ENCODE measurements at places on chromosomes 3 and 15. TPM values are rescaled to one million over a fixed set of nuclear protein-coding genes. Genes with fewer than 3 reads are reported as not detected.

Gene NAALADL2
- total RNA-seq, result 3.8 TPM

Gene GRK7
- 0.08 TPM for total RNA-seq

Gene MBD4
- 17.1 TPM for total RNA-seq

Gene TTC21A
- 0.28 TPM for total RNA-seq

GRCh38 chr3:102020735-102021134 lies 171.4 kb downstream of the NFKBIZ start:
- H3K27me3 ChIP-seq, result no peaks in the 10 kb centered on the region
- DNase-seq, result no peak
- H3K4me3 ChIP-seq, result no peak overlapping the region
- no peaks in the 10 kb centered on the region for H3K36me3 ChIP-seq
- no peak overlapping the region for H3K27ac ChIP-seq

GRCh38 chr3:61524933-61525332 lies 36.4 kb upstream of the PTPRG start:
- peaks cover 8% of the 10 kb centered on the region for H3K4me1 ChIP-seq
- no peak for DNase-seq
- no peaks in the 10 kb centered on the region for H3K36me3 ChIP-seq

DNA sequence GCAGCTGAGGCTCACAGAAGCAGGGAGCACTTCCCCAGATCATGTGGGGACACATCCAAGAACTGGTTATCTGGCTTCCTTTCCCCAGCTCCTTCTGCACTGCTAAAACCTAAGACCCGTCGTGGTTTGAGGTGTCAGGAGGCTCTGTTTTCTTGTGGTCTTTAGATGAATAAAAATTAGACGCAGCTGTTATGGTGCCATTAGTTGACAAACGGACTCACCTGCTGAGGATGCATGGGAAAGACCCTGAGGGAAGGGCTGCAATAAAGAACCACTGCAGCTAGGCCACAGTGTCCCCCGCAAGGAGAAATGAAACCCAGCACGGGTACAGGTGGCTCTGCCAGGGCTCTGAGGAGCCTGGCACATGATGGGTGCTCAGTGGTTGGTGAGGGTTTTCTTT lies 99.4 kb downstream of the IQSEC1 start:
- peaks cover 12% of the 10 kb centered on the region for H3K4me1 ChIP-seq
- no peak overlapping the region for H3K27ac ChIP-seq
- no peaks in the 10 kb centered on the region for H3K36me3 ChIP-seq

DNA sequence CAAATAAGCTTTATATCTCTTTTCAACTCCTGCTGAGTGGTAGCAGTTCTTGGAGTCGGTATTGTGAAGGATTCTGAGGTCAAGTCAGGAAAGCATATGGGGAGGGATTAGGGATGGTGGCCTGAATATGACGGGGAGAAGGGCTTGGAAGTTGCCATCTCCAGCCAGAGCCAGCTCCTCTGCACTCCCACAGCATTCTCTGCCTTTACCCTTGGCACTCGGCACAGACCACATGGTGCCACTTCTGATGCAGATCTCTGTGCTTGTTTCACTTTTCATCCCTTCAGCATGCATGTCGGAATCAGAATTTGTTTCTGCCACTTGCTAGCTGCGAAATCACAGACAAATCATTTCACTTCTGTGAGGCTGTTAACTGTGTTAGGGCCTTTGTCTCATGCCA lies 52.5 kb downstream of the RAB11A start:
- no peaks in the 10 kb centered on the region for H3K27me3 ChIP-seq
- no peaks in the 10 kb centered on the region for H3K4me1 ChIP-seq
- no peak for DNase-seq
- H3K36me3 ChIP-seq, result no peaks in the 10 kb centered on the region
- no peak overlapping the region for H3K4me3 ChIP-seq
- H3K27ac ChIP-seq, result no peak overlapping the region

GRCh38 chr15:81475471-81475870 lies 101.5 kb upstream of the TMC3 start:
- no peaks in the 10 kb centered on the region for H3K36me3 ChIP-seq
- H3K4me3 ChIP-seq, result no peak overlapping the region
- no peak overlapping the region for H3K27ac ChIP-seq
- no peaks in the 10 kb centered on the region for H3K4me1 ChIP-seq
- no peaks in the 10 kb centered on the region for H3K27me3 ChIP-seq

GRCh38 chr15:31148297-31149087 lies 47.0 kb upstream of the TRPM1 start:
- no peak for DNase-seq
- no peaks in the 10 kb centered on the region for H3K27me3 ChIP-seq
- no peaks in the 10 kb centered on the region for H3K36me3 ChIP-seq
- H3K4me3 ChIP-seq, result no peak overlapping the region
- no peak overlapping the region for H3K27ac ChIP-seq
- peaks cover 33% of the 10 kb centered on the region for H3K4me1 ChIP-seq

GRCh38 chr3:18649666-18650363 lies 224.7 kb upstream of the SATB1 start:
- no peak for DNase-seq
- H3K36me3 ChIP-seq, result no peaks in the 10 kb centered on the region
- no peaks in the 10 kb centered on the region for H3K4me1 ChIP-seq
- H3K4me3 ChIP-seq, result no peak overlapping the region
- no peak overlapping the region for H3K27ac ChIP-seq
